ENCODE measurements at places on chromosomes 1 and 21.

DNA sequence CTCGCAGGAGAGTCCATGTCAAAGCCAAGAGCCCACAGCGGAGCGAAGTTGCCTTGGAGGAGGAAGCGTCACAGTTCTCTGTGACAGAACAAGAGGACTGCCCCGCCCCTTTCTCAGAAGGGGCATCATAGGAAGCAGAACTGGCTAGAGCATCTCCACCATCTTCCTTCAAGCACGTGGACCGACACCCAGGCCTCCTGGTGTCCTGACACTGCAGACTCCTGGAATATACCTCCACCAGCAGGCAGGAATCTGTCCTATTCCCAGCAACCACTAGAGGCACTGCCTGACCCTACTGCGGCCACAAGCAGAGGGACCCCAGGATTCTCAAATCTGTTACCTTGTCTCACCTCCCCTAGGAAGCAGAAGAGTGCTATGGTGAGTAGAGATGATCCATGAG, 37.8 kb downstream of the GPA33 start:
- DNase-seq, result no peak

DNA sequence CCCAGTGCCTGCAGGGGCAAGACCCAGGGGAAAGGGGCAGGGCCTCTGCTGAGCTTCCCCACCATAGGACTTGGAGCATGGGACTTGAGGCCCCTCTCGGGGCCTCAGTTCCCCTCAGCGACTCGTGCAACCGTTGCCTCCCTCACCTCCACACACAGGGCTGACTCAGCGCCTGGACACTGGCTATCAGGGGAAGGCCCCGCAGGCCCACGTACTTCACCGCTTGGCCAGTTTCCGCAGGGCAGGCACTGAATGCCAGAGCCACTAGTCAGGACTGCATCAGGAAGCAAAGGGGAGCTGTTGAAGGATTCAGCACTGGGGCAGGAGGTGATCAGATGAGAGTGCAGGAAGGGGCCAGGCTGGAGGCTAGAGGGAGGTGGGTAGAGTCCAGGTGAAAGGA, 15.5 kb upstream of the FAM131C start:
- DNase-seq, result no peak

DNA sequence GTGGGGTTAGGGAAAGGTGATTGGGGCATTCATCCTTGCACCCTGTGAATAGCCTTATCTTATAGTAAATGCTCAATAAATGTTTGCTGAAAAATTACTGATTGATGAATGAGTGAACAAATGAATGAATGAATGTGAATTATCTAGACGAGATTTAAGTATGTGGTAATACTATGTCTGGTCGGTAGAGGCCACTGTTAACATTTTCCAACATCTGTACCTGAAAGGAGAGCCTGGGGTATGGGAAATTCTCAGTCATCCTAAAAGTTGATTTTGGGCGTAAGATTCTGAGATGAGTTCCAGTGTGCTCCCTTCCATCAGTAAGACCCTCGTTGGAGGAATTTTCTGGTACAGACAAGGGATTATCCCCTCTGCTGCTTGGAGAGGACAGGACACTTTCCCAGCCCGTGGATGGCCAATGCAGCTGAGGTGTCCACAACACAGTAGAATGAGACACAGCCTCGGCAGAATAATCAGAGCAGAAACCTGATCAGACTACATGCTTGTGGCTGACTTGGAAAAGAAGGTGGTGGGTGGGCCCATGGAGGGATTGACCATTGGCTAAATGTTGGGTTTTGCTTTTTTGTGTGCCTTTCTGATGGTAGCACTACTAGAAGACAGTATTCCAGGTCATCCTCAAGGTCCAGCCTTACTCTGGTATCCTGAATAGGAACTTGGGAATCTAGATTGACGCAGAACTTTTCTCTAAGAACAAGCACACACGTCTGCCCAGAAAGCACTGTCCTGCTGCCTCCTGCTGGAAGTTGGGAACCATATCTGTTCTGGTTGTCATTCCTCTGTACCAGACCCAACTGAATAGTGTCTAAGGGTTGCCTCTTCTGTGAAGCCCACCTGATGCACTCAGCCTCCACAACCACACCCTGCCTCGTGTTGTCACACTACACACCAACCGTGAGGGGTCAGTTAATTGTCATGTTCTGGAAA, 262.0 kb downstream of the TNR start:
- peak; percentile 4 for DNase-seq

DNA sequence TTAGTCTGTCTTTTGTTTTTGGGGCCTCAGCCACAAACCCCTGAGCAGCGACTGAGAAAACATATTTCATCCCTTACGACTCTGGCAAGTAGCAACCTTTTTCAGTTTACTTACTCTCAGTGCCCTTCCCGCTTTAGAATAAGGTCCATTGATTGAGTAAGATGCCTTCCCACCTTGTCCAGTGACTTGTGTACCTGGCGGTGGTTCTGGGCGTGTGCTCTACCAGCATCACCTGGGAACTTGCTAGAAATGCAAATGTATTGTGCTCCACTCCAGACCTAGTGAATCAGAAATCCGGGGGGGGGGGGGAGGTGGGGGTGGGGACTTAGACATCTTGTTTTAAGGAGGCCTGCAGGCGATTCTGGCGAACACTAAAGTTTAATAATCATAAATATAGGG, 72.1 kb downstream of the S1PR1 start:
- no peak for DNase-seq
